ENCODE measurements at places on chromosomes 11 and 22. TPM values are rescaled to one million over a fixed set of nuclear protein-coding genes. Genes with fewer than 3 reads are reported as not detected.

TREH gene
- not detected for total RNA-seq

APLP2 gene
- total RNA-seq = 44.9 TPM

IL18 gene
- total RNA-seq = not detected

ZC3H7B gene
- total RNA-seq = 69.1 TPM

CYP2D6 gene
- 3.8 TPM for total RNA-seq

KRTAP5-2 gene
- total RNA-seq = not detected

TOMM22 gene
- 169 TPM for total RNA-seq

Data from activated CD4-positive, alpha-beta T cell treated with anti-CD3 and anti-CD28 coated beads, Interleukin-2, amount 10 ng/mL, durations not matched to agents 24 days and 14 days (primary cell).